ENCODE measurements at places on chromosomes 11 and 22. TPM values are rescaled to one million over a fixed set of nuclear protein-coding genes. Genes with fewer than 3 reads are reported as not detected.

OR56A1 gene
- total RNA-seq: not detected

CSF2RB gene
- 2.6 TPM for total RNA-seq

TNNT3 gene
- 5.1 TPM for total RNA-seq

MUC2 gene
- total RNA-seq: not detected

IGLL1 gene
- not detected for total RNA-seq

CRYBB3 gene
- not detected for total RNA-seq

SYT13 gene
- total RNA-seq: not detected

GPHA2 gene
- total RNA-seq: not detected

FXYD2 gene
- total RNA-seq: not detected

MUC5AC gene
- total RNA-seq: not detected

B3GAT1 gene
- total RNA-seq: under 0.01 TPM

P2RX6 gene
- 3.6 TPM for total RNA-seq

NCAM1 gene
- total RNA-seq: 2.8 TPM

Measured in cardiac atrium fibroblast (primary cell).